ENCODE measurements at places on chromosomes 16 and 17.

DNA sequence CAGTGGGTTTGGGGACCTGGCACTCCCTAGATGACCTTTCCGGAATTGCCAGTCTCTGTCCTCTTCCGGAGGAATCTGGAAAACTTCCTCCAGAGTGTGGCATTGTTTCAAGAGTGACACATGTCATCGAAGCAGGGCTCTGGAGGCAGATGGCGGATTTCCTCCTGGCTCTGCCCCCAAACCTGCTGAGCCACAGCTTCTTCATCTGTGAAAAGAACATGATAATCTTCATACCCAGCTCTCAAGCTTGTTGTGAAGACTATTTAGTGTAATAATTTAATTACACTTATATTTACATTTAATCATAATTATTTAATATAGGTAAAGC, 19.7 kb upstream of the TEX2 start:
- DNase-seq, result no peak

DNA sequence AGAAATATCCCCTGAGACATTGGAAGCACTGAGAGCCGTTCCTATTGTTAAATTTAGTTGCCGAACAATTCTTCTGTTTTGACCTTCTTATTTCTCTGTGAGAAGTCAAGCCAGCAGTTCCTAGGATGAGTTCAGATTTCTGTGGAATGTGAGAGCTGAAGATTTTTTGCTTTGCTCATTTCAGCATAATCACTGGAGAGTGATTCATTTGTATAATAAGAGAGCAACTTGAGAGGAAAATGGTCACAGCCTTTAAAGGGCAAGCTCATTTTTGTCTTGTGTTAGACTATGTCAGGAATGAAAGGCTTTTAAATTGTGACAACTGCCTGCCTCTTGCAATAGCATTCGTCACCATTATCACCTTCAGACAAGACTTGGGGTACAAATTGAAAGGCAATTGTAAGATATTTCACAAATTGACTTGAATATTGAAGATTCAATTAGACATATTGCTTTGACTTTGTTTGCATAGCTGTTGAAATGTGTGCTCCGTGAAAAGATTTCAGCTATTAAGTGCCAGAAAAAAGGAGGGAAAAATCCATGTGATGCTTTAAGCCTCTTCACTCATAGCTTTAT, 900.0 kb upstream of the GOT2 start:
- DNase-seq, result no peak

- DNase-seq, result no peak
These were observed 534 bp downstream of the GPATCH8 start for GRCh38 chr17:44502598-44503146.

- DNase-seq, result no peak
These were observed 12.8 kb upstream of the AKAP1 start for GRCh38 chr17:57071991-57072944.

- no peak for DNase-seq
These were observed 10.0 kb upstream of the BHLHA9 start for GRCh38 chr17:1260086-1260769.

- no peak for DNase-seq
These were observed 1.2 kb downstream of the TIMM22 start for GRCh38 chr17:998111-998510.

DNA sequence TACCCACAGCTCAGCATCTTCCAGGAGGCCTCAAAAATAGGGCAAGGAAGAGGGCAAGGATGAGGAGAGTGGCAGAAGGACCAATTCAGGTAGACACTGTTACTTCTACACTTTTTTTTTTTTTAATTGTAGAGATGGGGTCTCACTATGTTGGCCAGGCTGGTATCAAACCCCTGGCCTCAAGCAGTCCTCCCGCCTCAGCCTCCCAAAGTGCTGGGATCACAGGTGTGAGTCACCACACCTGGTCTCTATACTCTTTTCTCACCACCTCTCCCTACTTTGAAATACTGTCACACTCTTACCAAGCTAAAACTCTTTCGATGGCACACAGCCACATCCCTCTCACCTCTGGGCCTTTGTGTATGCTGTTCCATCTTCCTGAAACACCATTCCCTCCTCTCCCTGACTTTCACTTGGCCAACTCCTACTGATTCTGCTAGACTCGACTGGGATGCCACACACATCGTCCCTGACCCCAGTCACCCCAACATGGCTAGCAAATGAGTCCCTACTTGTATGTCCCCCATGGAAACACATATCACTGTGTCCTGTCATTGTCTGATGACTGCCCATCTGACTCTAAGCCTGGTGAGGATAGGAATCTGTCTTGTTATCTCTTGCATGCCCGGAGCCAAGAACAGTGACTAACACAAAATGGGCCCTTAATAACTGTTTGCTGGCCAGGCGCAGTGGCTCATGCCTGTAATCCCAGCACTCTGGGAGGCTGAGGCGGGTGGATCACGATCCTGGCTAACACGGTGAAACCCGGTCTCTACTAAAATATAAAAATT, 7.2 kb upstream of the SLC43A2 start:
- DNase-seq, result no peak

GRCh38 chr16:54216688-54217087, 69.9 kb downstream of the IRX3 start:
- no peak for DNase-seq

DNA sequence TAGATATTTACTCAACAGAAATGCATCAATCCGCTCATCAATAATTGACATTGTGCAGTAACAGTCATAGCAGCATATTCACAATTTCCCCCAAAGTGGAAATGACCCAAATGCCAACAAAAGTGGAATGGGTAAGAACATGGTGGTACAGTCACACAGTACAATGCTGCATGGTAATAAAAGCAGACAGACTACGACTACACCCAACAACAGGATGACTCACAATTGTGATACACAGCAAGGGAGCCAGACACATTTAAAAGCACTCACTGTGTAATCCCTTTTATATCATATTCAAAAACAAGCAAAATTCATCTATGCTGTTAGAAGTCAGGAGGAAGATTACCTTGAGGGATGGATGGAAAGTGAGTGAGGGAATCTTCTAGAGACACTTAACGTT, 76.5 kb upstream of the NUDT7 start:
- no peak for DNase-seq

- no peak for DNase-seq
These were observed 16.7 kb downstream of the KCNJ16 start for GRCh38 chr17:70091696-70092095.

GRCh38 chr17:33686171-33686570, 393.1 kb upstream of the ASIC2 start:
- DNase-seq, result no peak

GRCh38 chr16:50879873-50880695, 138.2 kb downstream of the CYLD start:
- no peak for DNase-seq

DNA sequence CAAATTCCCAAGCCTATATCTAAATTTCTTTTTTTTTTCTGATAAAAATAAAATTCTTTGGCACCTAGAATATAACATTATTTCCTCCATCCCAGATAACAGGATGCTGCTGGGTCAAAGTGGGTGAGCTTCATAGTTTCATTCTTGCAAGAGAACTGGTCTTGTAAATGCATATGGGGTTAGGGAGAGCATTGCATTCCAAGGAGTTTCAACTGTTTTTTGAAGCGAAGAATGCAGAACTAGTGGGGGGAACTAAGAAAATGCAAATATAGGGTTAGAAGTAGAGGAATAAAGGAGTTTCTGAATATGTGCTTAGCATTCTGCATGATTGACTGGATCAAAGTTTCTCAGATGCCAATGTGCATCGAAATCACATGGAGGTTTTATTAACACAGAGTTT, 347.2 kb upstream of the XYLT1 start:
- DNase-seq, result no peak

GRCh38 chr16:61681673-61682072, 354.6 kb downstream of the CDH8 start:
- DNase-seq, result no peak

GRCh38 chr17:36089339-36089865, 541 bp downstream of the CCL3 start:
- no peak for DNase-seq

DNA sequence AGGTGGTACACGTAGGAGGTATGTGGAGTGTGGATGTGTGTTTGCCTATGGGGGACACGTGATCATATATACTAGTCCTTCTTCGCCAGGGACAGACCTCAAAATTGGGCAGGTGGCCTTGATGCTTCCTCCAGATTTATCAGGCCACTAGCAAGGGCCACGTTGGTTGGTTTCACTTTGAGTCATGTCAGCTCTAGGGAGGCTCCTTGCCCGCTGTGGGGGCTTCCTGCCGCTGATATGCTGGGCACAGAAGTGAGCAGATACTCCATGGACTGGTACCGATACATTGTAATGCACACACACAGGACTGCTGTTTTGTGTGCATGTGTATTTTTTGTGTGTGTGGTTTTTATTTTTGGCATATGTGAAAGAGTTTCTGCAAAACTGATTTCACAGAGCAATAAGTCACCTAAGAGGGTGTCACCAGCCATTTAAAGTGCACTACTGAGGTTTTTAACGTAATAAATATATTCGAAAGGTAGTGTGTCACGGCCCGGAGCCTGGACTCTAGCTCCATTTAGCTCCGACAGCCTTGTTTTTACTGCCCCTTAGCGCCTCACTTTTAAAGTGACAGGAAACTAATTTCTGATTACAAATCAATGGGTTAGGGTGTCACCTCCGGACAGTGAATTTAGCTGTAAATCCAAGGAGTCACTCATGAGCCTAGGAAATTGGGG, 605.5 kb upstream of the SALL1 start:
- no peak for DNase-seq

GRCh38 chr17:18040261-18040858, 1.2 kb downstream of the GID4 start:
- no peak for DNase-seq

Data from NCI-H2081 treated with DMSO at 0.1 percent for 48 hours (cell line).